ENCODE measurements at places on chromosomes 12 and 14.

GRCh38 chr12:76645934-76646333 is 86.4 kb upstream of the OSBPL8 start:
- DNase-seq: no peak

- peak; percentile 0 for DNase-seq
Measured at GRCh38 chr14:65334765-65335410, 77.6 kb upstream of the FUT8 start.

DNA sequence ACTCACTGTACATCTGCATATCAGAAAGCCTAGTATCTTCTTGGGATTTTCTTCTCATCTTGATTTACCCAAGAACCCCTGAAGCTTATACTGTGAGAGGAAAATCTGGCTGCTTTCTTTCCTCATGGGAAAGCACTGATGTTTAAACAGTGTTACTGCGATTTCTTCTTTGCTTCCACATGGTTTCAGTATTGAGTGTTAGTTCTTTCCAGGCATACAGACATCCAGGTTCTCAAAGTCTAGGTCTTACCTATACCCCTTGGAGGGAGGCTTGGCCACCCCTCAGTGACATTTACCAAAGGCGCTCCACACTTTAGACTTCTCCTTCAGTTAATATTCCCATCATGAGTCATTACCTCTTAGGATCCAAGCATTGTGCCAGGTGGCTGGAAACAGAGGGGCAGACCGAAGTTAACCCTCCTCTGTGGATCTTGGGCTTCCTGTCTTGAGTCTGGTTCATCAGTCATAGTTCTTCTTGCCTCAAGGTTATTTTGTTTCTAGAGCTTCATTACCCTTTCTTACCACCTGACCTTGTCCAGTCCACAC is 79.1 kb downstream of the TMEM117 start:
- DNase-seq: no peak

- DNase-seq: no peak
Measured at GRCh38 chr14:39025810-39026627, 77.0 kb downstream of the SEC23A start.

- DNase-seq: no peak
Measured at GRCh38 chr14:40053416-40053815, 621.2 kb upstream of the FBXO33 start.

DNA sequence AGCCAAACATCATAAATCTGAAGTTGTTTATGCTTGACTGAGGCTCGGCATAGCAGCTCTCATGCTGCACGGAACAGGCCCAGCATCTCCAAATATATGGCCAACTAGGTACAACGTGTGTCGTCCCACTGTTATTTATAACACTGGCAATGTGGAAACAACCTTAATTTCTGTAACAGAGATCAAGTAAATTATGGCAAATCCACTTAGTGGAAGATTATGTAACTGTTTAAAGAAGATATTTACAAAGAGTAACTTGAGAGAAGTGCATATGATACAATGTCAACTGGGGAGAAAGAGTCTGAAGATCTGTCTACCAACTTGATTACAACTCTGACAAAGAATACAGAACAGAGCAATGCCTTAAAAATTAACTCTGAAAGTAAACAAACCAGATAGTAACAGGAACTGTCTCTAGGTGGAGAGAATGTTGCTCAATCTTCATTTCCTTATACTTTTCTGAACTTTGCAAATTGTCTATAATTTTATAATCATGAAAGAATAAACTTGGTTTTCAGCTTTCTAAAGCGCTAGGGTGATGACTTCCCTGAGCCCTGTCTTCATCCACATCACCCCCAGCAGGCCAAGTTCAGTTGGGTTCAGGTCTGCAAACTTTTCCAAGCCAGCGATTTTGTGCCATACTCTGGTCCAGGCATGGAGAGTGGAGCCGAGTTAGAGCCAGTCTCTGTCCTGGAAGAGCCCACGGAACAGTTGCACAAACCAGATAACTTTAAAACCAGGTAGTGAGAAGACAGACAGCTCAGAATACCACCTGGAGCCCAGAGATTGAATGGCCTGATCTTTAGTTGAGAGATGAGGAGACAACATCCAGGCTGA is 44.3 kb upstream of the BDKRB2 start:
- no peak for DNase-seq

Measured in NCI-H2029 (cell line).